ENCODE measurements at places on chromosomes 1 and 21.
A peak's percentile ranks its signal among the peaks of the same experiment; 100 is the strongest.

GRCh38 chr1:91831132-91831930, 54.6 kb downstream of the TGFBR3 start:
- peak; percentile 36 for DNase-seq

DNA sequence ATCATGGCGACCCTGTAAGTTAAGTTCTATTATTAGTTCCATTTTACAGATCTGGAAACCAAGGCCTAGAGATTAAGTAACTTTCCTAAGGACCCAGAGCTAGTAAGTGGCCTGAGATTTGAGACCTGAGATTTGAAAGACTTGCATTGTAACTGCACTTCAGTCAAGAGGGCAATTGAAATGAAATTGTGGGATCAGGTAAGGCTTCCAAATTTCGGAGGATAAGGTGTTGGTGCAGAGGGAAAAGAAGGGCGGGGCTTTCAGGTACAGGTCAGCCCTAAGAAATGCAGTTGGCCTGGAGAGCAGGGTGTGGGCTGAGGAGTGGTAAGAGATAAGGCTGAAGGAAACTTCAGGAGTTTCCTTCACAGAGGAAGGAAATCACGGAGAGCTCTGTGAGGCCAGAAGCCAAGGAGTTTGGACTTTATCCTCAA, 51.1 kb downstream of the SLC16A1 start:
- no peak for DNase-seq

DNA sequence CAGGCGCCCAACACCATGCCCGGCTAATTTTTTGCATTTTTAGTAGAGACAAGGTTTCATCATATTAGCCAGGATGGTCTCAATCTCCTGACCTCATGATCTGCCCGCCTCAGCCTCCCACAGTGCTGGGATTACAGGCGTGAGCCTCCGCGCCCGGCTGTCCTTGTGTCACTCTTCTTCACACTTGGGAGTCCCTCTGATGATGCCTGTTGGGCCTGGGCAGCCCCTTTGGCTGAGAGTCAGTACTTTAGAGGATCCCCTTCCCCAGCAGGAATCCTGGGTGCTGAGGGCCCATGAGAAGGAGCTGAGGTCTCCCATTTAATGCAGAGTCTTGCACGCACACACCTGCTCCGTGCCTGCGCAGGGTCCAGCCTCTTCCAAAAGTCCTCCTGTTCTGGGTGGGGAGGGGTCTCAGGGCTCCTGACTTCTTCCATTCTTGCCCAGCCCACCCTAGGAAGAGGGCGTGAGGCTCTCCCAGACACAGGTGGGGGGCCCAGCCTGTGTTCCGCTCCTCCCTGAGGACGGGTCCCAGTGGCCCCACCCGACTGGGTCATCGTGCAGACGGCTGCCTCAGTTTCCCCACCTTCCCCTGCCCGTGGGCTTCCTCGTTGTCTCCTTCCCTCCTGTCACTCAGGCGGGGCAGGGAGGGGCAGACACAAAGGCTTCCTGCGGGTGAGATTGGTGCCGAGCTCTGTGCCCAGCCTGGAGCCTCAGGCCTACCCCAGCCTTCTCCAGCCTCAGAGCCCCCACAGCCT, 3.9 kb downstream of the TTLL10 start:
- no peak for DNase-seq

- DNase-seq, result no peak
Measured at GRCh38 chr1:68322837-68323687, 90.7 kb upstream of the WLS start.
